ENCODE measurements at places on chromosomes 3 and 15.

DNA sequence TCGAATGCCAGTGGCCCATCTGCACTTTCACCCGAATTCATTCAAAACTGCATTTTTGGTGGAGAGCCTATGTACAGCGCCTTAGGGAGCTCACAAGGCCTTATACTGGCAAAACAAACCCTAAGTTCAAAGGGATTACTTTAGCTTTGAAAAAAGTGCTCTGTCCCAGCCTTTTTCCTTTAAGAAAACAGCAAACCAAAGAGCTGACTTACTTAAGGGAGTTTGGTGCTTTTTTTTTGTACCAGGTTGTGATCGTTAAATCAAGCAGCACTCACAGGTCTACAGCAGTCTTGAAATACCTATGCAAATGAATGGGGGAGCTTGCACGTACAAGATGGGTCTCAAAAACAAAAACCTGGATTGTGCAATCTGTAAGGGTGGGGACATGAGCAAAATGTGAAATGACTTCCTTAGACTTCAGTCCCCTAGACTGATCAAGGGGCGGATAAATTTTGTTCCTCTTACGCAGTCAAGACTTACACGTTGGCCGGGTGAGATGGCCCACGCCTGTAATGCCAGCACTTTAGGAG is 11.6 kb upstream of the PIK3CB start:
- no peak for DNase-seq

DNA sequence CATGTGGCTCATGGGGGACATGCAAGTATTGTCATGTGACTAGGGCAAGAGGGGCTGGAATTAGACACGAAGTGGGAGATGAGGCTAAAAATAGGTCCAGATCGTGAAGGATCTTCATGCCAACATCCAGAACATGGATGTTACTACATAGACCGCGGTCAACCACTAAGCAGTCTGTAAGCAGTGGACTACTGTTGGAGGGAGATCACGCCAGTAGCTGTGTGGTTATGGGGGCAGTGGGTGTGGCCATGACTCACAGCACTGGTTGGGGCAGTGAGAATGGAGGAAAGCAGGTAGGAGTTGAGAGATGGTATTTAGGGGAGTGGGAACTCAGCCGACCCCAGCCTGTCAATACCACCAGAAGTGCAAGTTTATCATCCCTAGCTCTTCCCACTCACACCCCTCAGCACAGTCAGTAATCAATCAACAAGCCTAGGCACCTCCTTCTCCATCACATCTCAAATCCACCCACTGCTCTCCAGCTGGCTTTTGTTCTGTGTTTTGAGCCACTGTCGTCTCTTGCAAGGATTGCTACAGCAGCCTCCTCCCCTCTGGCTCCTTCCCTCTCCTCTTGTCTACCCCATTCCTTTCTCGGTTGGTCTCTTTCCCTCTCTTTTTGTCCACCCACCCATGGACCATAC is 107.2 kb upstream of the ABHD17C start:
- no peak for DNase-seq

GRCh38 chr15:48515500-48515899 is 130.0 kb downstream of the FBN1 start:
- no peak for DNase-seq

GRCh38 chr3:67000009-67000408 is 1.9 kb downstream of the KBTBD8 start:
- no peak for DNase-seq

- DNase-seq = no peak
Measured at GRCh38 chr3:189149203-189149602, 22.6 kb upstream of the TPRG1 start.

DNA sequence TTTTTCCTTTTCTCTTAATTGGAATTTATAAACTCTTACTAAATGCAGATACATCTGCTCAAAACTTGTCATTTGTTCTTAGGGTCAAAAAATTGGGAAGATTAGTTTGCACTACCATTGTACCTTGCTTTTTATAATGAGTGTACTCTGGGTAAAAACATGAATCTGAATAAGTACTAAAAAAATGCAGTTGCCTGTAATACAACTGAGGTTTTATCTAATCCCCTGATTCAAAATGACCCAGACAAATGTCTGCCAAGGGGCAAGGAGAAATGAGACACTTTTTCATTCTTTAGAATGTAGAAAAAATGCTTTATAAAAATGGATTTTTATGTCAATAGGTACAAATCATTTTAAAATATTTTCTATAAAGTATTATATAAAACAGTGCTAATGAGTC is 42.4 kb downstream of the RASA2 start:
- no peak for DNase-seq

DNA sequence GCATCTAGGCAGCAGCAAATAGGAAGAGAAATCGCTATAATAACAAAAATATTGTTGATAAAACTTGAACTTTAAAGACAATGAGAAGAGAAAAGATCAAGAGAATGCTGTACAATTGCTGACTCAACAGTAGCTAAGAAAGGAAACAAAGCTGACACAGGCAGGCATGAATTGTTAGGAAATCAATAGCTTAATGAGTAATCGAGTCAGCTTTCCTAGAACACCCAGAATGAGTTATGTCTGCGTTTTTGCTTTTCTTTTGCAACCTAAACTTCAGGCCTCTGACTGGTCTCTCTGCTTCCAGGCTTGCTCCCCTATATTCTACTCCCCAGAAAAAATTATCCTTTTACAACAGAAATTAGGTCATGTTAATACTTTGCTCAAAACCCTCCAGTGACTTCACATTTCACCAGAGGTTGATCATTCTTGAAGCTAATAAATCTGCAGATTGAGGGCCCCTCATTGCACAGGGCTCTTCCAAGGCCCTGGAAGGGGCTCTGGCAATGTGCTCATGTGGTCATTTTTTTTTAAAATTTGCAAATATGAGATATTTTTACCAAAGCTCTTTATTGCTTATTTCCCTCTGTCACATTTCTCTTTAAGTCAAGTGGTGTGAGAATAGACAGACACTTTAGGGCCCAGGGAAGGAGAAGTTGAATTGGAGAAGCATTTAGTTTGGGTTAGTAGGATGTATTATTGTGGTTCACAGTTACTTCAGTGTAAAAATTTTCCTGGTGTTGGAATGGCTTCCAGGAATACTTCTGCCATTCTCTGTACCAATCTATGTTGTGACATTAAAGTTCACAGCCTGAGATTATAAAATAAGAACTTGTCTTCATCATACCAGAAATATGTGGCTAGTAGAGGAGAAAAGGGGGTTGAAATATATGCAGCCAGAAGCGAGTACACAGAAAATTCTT is 116.3 kb downstream of the TMCO5A start:
- DNase-seq = no peak

DNA sequence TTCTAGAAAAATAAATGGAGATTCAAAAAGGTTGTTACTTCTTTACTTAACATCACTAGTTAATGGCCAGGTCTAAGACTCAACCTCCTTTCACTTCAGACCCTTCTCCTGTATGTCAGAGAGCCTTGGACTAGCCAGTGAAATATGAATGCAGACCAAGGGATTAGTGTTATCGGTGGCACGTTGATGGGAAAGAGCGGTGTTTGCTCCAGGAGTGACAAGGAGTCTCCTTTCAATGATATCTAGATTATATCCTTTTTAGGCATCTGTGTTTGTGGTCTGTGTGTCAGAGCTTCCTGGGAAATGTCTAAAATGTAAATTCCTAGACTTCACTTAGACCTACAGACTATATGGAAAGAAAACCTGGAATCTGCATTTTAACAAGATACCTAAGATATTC is 658.0 kb upstream of the KCNMB2 start:
- no peak for DNase-seq

DNA sequence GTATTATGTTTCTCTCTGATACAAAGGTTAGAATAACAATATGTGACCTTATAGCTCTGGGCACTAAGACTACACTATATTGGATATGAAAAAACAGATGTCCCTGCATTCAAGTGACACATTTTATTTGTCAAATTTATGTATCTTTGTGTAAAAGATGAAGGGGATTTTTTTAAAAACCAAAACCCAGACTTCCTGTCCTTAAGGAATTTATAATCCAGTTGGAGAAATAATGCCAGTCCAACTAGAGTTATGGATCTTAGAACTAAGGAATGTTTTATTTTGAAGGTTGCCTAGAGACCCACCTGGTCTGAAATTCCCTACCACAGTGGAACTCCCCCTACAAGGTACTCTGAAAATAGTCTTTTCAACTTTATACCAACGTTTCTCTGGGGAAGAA is 33.3 kb upstream of the PIK3CB start:
- no peak for DNase-seq

- DNase-seq = no peak
Measured at GRCh38 chr15:85415783-85416182, 35.4 kb downstream of the AKAP13 start.

DNA sequence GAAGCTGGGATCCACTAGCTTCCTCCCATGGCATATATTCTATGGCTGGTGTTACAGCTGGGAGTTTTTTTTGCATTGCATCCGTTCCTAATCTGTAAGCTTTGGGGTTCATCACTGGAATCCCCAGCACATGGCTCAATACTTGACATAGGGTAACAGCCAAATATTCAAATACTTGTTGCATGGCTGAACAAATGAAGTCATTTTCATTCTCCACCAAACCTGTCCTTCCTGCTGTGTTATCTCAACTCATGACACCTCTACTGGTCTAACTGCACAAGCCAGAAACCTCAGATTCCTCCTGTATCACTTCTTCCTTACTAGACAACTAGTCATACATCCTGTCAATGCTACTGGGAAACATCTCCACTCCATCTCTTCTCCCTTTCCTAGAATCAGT is 43.4 kb downstream of the ST3GAL6 start:
- DNase-seq = no peak

DNA sequence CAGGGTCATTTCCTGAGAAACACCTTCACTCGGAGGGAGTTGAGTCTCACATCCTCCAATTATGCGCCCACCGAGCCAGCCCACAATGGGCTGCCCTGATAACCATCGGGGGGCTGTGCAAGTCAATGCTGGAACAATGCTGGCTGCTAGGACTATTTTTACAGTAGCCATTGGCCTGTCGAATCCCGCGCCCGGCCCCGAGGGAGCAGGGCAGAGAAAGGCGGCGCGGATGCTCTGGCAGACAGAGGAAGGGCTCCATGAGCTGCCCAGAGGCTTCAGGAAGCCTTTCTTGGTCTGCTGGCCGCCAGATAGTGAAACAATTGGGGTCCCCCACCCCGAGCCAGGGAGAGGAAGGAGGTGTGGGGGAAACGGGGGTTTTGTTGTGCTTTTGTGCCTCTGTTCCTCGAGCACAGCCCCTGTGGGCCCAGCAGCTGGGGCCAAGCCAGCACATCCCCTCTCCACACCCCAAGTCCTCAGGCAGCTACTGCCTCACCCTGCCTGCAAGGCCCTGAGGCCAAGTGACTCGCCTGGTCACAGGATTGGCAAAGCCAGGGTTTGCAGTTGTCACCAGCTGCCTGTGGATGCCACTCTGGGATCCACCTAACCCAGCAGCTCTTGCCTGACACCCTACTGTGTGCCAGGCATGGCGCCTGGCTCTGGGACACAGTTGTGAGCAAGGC is 39.0 kb downstream of the SLC6A6 start:
- no peak for DNase-seq

- DNase-seq = no peak
Measured at GRCh38 chr3:188559072-188559429, 405.1 kb downstream of the LPP start.

DNA sequence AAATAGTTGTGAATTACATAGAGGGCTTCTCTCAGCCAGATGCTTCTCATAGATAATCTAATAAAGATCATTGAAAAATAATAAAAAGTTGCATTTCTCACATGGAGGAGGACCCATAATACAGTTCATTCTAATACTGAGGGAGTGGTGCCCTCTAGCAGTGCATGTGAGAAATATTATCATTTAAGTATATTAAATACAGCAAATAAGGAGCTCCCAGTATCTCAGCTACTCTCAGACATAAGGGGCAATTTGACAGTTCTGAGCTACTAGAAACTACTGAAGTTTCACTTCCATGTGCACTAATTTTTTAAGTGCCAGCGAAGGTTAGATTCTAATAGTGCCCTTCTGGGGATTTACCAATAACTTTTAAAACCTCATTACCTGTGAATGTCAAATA is 188.3 kb downstream of the IL5RA start:
- DNase-seq = no peak

DNA sequence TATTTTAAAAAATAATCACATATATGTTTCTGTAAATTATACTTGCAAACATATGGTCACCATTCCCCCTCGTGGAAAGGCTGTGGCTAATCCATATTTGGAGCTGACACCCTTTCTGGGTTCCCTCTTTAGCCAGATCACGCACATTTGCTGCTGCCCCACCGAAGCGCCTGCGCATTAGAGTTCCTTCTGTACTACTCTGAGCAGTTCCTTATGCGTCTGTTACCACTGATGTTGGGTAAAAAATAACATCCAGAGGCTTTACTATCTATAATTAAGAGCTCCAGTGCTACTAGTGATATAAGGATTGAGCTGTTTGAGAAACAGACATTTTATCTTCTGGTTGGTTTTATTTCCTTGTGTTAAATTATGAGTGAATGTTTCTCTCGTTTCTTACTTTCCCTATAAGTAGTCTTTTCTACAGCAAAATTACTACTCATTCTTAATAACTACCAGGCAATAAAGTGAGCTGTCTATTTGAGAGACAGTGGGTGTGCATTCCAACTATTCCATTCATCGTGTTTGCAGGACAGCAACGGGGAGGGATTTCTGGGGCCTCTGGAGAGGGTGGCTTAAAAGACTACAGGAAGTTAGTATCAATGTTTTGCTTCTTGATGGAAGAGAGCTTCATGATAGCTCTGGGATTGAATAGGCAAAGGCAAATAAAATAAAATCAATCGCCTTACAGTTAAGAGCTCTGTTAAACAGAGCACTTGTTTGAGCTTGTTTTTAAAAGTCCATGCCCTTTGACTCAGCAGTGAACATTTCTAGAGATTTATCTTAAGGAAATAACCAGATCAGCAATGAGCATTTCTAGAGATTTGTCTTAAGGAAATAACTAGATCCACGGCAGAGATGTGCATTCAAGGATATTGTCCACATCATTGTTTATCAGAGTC is 245.2 kb downstream of the CD47 start:
- no peak for DNase-seq

DNA sequence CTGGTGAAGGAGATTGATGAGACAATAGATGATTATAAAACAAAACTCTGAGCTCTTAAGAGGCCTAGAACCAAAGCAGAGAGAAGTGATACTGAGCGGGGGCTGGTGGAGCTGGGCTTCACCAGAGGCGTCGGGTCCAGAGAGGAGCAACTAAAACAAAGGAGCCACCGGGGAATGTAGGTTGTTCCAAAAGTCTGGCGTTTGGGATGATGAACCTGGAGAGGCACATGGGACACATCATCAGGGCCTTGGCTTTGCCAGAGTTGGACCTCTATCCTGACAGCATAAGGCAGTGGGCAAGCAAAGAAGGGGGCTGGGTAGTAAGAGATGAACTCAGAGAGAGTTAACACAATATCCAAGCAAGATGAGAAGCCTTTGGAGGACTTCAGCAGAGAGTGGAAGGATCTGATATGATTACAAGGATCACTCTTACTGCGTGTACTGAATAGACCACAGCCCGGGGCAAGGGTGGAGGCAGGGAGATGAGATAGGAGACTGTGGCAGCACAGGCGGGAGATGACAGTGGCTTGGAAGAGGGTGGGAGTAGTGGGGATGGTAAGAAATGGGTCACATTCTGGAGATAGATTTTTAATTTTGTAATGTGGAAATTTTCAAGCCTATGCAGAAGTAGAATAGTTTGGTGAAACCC is 36.0 kb upstream of the RASA2 start:
- no peak for DNase-seq

Data from D721Med (cell line).